ENCODE measurements at places on chromosomes 2 and 18.
A peak's percentile ranks its signal among the peaks of the same experiment; 100 is the strongest.

GRCh38 chr2:120807751-120808150 lies 72.1 kb downstream of the GLI2 start:
- DNase-seq: no peak

DNA sequence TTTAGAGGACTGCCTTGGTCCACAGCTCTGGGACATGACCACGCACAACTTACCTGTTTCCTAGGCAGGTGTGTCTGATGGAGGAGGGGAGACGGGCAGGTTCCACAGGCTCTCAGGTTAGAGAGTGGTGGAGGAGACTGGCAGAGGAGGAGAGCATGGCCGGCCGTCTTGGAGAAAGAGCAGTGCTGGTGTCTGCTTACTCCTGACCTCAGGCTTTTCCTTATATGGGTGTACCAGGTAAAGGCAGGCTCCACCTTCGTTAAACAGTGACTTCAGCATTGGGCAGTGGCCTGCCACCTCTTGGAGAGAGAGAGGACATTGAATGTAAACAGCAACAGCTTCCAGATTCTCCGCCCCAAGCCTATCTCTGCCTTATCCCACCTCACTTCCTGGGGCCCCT lies at the start of gene CAPN13:
CAPN13 (minus strand) TSS at position 198 of the 400 bp plus-strand sequence. CDS start 20,121 bp downstream, outside the sequence.
- peak; percentile 18 for DNase-seq

DNA sequence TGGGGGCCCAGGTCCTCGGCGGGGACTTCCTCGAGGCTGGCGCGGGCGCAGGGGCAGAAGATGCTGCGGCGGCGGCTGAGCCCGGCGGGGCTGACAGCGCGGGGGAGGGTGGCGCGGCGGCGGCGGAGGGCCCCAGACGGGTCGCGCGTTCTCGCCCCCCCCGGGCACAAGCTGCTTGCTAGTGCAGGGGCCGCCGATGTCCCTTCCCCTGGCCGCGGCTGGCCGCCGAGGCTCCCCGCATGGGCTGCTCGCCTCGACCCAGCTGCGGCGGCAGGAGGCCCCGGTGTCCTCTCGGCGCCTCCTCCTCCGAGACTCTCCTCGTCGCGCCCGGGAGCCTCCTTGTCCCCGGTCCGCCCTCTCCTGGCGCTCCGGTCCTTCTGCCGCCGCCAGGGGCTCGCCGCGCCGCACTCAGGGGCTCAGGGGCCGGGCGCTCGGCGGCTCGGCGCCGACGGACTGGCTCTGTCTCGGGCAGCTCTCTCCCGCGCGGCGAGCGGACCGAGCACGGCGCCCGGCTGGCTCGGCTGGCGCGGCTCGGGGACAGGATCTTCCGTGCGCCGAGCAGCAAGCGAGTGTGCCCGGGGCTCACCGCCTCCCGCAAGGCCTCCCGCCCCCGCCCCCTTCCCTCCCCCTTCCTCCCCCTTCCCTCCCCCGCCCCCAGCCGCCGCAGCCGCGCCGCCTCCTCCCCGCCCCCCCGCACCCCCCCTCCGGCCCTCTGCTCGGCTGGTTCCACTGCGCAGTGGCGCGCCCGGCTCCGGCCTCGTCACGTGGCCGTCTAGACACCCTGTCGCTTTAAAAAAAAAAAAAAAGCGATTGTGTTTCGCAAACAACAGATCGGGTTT lies 902 bp upstream of the SMAD7 start:
- DNase-seq: peak; percentile 83

GRCh38 chr2:115303-115702 lies 69.0 kb upstream of the FAM110C start:
- no peak for DNase-seq

DNA sequence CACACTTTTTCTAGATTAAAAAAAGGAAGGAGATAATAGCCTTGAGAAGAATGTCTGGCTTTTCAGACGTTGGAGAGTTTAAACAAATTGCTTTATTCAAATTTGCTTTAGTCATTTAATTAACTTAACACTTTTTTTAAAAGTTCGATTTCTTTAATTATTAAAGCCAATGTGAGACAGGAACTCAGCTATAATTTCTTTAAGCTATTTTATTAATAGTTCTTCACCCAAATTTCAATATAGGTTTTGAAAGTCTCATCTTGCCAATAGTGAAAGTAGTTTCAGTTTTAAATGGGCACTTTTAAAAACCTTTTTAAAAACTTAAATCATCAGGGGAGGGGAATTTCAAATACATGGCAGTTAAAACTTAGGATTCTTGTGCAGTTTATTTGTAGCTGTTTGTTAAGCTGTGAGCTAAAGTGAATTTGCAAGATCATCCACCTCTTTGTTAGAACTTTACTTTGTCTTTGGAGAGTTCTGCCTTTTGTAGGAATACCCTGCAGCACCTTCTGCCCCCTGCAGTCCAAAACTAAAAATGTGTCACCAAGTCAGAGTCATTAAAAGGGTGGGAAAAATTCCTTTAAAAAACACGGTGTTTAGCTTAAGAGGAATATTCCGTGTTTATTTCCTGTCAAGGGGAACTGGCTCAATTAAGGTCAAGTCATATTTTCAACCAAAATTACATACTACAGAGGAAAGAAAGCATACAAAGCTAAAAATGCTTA lies 4.6 kb downstream of the TGIF1 start:
- peak; percentile 75 for DNase-seq

DNA sequence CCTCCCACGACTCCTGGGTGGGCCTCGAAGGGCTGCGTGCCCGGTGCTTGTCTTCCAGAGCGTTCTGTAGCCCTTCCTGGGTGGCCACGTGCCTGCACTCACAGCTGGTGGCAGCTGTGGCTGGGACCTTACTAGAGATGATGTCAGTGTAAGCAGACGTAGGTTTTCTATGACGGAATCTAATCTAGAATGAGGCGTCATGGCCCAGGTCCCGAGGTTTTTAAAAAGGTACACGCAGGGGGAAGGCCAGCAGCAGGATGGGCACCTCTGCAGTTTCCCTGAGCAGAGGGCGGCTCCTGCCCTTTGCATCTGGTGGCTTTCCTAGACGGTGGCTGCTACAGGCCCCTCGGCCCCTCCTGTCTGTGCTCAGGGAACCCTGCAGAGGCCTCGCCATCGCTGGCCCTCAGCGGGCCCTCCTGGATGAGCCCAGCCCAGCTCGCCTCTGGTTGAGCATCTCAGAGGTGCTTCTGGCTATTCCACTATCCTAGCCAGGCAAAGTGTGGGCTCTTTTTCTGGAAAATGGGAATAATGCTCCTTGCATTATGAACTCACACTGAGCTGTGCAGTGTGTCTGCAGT lies 49.6 kb upstream of the PXDN start:
- no peak for DNase-seq

DNA sequence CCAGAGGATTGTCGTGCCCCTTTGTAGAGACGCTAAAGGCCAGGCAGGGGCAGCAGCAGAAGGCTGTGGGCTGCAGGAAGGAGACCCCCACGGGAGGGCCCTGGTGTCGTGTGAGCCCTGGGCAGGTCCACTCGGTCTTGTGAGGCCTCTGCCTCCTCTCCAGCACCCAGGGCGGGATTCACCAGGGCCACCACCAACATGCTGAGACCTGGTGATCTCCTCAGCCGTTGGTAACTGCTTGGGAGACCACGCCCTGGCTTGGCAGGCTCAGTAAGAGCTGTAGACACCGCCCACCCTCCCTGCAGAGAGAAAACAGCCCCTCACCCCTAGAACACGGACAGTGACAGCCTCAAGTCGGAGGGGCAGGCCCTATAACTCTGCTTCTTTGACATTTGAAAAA lies 21.1 kb downstream of the MBP start:
- DNase-seq: no peak

DNA sequence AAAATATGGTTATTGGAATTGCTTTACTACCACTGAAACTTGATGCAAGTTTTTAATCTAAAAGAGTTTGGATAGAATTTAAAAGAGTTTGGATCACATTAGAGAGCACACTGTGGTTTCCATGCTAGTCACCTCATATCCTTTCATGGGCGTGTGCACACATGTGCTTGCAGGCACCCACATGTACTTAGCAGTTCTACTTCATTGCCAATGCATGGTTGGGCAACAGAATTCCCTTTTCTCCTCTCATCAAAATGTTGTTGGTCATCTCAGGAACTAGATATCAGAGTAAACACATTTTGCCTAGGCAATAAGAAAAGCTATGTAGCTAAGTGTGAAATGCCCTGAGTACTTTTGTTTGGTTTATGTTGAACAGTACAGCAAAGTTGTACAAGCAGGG lies 254.1 kb upstream of the RASGRP3 start:
- DNase-seq: no peak

- peak; percentile 94 for DNase-seq
Measured at GRCh38 chr2:71276311-71277146, 49.6 kb upstream of the PAIP2B start.

GRCh38 chr2:74255660-74256213 lies 57.3 kb downstream of the MTHFD2 start:
- no peak for DNase-seq

Data from LoVo (cell line).